ENCODE measurements at places on chromosomes 11 and 22. TPM values are rescaled to one million over a fixed set of nuclear protein-coding genes. Genes with fewer than 3 reads are reported as not detected.
A peak's percentile ranks its signal among the peaks of the same experiment; 100 is the strongest.

The ARCN1 gene
- total RNA-seq = 187 TPM

The ARHGAP42 gene
- total RNA-seq = 2.3 TPM

GRCh38 chr11:11931461-11932055 lies 76.9 kb downstream of the DKK3 start:
- peak; percentile 87 for DNase-seq

- peak; percentile 55 for DNase-seq
These were observed 335.3 kb upstream of the PITPNB start for GRCh38 chr22:28254396-28254795.

The SCN3B gene
- not detected for total RNA-seq

GRCh38 chr11:82778776-82779175 lies 45.1 kb upstream of the FAM181B start:
- DNase-seq = no peak

- DNase-seq = no peak
These were observed 3.5 kb downstream of the SCN3B start for GRCh38 chr11:123650901-123651300.

GRCh38 chr11:894575-895201 lies 15.9 kb downstream of the CHID1 start:
- DNase-seq = no peak

The MB gene
- not detected for total RNA-seq

DNA sequence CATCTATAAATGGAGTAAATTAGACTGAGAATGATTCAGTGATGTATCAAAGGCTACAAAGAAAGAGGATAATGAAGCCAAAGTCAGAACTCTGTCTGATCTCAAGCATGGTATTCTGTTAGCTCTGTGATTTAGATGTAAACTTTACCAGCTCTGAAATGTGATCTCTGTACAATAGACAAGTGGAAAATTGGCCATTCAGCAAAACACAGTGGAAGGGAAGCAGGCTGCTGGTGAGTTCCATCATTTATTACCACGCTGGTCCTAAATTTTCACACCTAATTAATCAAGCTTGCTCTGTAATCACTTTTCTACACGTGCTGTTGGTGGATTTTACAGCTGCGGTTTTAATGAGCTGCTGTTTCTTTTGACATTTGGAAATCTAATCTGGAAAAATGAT lies 145.1 kb upstream of the OPCML start:
- DNase-seq = no peak

GRCh38 chr11:132734217-132734616 lies 798.1 kb downstream of the OPCML start:
- DNase-seq = peak; percentile 92

GRCh38 chr11:69041516-69041915 lies 7.2 kb upstream of the TPCN2 start:
- no peak for DNase-seq

The C1QTNF5 gene
- 27.9 TPM for total RNA-seq

GRCh38 chr22:35629406-35630216 lies 12.5 kb upstream of the MB start:
- peak; percentile 98 for DNase-seq

DNA sequence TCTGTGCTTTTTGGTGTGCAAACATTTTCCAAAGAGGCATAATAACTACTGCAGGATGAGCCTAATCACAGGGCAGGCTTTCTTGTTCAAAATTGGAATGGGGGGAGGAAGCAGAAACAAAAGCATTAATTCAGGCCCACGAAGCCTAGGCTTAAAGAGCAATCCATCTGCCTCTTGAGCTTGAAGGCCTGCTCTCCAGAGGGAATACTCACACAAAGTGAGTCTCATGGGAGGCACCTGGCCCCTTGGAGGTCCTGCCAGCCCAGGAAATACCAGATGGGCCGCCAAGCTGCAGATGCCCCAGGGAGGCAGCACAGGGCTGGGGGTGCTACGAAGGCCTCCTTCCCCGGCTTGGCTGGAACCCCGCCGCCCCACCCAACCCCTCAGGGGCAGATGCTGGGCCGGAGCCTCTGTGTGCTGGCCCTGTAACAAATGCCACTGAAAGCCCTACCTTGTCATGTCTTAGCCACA lies 39.3 kb upstream of the COMT start:
- no peak for DNase-seq

DNA sequence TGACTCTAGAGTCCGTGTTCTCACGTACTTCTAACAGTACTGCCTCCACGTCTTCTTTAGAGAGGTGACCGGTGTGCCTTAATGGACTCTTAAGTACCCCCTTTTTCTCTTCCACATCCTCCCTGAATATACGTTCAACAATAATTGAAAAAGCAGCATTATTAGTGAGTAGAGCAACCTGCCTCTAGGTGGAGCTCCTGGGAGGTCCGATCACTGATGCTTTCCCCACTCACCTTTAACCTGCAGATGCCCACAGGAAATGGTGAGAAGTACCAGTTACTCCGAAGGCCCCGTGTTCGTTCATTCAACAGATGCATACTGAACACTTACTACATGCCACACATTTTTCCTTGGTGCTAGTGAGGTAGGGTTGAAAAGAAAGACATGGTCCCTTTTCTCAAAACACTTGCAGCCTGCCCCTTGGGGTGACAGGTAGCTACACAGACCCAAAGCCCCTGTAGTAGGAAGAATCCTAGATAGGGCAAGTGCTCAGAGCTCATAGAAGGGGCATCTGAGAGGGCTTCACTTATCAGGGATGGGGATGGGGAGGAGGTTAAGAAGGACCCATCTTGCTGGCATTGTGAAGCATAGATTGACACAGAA lies 72.7 kb downstream of the FEZ1 start:
- no peak for DNase-seq

GRCh38 chr22:31044262-31044861 lies 36.8 kb upstream of the SMTN start:
- DNase-seq = peak; percentile 23

DNA sequence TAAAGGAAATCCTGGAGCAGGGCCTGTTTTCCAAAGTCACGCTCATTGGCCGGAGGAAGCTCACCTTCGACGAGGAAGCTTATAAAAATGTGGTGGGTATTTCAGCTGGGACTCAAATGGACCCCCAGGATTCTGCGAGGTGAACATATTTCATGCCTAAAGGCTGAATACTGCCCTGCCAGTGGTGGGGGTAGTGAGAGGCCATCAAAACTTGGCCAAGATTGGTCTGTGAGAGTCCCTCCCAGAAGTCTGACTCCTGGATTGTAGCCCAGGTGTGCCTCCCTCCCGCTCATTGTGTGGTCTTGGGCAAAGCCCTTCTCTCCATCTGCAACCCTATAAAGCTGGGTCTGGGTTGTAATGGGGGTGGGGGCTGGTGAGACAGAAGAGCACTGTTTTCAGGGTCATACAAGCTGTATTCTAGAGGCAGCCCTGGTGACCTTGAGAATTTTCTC lies 853 bp downstream of the HTATIP2 start:
- no peak for DNase-seq

The EXPH5 gene
- 0.13 TPM for total RNA-seq

The CASP5 gene
- not detected for total RNA-seq

- peak; percentile 100 for DNase-seq
These were observed 108.2 kb upstream of the CD44 start for GRCh38 chr11:35030716-35031213.

All from GM23248 (cell line).